Activated B cell treated with CpG ODN at 0.5 μM for 24 hours (primary cell): ENCODE measurements at places on chromosomes 13 and 19. TPM values are rescaled to one million over a fixed set of nuclear protein-coding genes. Genes with fewer than 3 reads are reported as not detected.

- no peaks in the 10 kb centered on the region for H3K4me1 ChIP-seq
- no peaks in the 10 kb centered on the region for H3K27me3 ChIP-seq
- H3K27ac ChIP-seq, result no peak overlapping the region
- H3K4me3 ChIP-seq, result no peak overlapping the region
Observed at GRCh38 chr19:16031872-16032200, 44.5 kb upstream of the TPM4 start.

DNA sequence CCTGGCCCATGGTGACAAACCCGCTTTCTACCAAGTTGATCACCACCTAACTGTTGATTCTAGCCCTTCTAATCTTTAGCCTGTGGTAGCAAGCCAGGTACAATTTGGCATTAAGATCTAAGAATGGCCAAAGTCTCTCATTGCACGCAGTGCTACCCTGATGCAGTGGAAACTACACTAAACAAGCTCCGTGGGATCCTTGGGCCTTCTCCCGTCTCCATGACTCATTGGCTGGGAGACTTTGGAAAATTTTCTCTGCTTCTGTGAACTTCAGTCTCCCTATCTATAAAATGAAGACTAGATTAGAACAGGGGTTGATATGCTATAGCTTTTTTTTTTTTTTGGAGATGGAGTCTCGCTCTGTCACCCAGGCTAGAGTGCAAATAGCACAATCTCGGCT lies 223.0 kb downstream of the TSHZ3 start:
- H3K4me1 ChIP-seq, result no peaks in the 10 kb centered on the region

GRCh38 chr13:111990362-111990761 lies 76.6 kb upstream of the SOX1 start:
- H3K4me1 ChIP-seq, result no peaks in the 10 kb centered on the region
- no peak overlapping the region for H3K27ac ChIP-seq
- H3K27me3 ChIP-seq, result no peaks in the 10 kb centered on the region

DNA sequence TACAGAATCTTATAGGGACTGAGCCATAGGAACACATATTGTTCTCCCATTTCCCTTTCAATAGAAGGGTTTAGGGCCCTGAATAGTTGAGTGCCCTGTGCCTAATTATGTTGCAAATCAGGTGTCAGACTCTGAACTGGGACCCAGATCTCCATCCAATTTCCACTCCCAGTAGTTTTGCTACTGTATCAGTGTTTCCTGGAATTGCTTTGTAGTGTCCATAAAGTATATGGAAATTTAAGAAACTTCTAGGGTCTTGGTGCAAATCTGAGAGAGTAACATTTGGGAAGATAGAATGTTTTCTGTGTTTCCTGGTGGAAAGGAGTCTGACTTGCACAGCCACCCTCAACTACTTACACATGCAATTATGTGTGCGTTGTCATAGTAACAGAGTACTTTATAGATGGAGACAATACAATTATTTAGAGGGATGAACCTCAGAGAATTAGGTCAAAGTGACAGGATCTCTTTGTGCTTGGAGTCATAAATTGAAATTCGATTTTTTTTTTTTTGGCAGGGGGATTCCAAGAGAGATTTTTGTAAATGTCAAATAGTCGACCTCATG lies 646 bp upstream of the SLC10A2 start:
- peaks cover 12% of the 10 kb centered on the region for H3K4me1 ChIP-seq
- DNase-seq, result no peak
- no peak overlapping the region for H3K4me3 ChIP-seq
- H3K36me3 ChIP-seq, result no peaks in the 10 kb centered on the region

The KIR2DL4 gene
- not detected in 2 replicates for total RNA-seq

The RUBCNL gene
- total RNA-seq, result 133 and 168 TPM in 2 replicates

The CERS1 gene
- not detected in 2 replicates for total RNA-seq

The NTF4 gene
- total RNA-seq, result not detected in 2 replicates

The ITGBL1 gene
- not detected in 2 replicates for total RNA-seq

- DNase-seq, result no peak
- no peak overlapping the region for H3K27ac ChIP-seq
- no peaks in the 10 kb centered on the region for H3K27me3 ChIP-seq
- H3K36me3 ChIP-seq, result no peaks in the 10 kb centered on the region
- H3K4me1 ChIP-seq, result no peaks in the 10 kb centered on the region
Observed at GRCh38 chr13:82634946-82635345, 1247.3 kb downstream of the SLITRK1 start.

DNA sequence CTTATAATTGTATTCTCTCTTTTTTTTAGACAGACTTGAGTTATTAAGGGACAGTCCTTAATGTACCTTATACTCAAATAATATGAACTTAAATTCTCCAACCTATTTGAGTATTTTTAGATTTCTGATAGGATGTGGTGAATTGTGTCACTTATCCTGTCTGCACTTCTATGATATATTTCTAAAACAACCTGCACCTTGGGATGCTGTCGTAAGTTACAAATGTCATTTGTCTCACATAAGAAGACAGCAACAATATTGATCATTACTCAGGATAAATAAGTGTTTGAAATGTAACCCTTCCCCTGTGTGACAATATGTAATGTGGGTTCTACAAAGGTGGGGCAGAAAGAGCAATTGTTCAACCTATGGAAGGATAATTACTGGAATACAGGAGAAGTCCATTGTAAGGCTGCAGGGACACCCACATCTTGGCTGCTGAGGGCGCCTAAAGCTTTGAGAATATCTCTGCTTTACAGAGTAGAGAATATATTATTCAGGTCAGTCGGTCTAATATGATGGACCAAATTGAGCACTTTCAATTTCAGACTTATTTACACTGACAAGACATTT lies 236.9 kb upstream of the PRR20A start:
- H3K27me3 ChIP-seq, result no peaks in the 10 kb centered on the region
- H3K4me3 ChIP-seq, result no peak overlapping the region
- no peaks in the 10 kb centered on the region for H3K4me1 ChIP-seq
- H3K27ac ChIP-seq, result no peak overlapping the region

- DNase-seq, result no peak
- no peak overlapping the region for H3K27ac ChIP-seq
- H3K36me3 ChIP-seq, result peaks cover 85% of the 10 kb centered on the region
- no peaks in the 10 kb centered on the region for H3K27me3 ChIP-seq
- H3K4me1 ChIP-seq, result peaks cover 3% of the 10 kb centered on the region
- H3K4me3 ChIP-seq, result no peak overlapping the region
Observed at GRCh38 chr13:111303559-111303958, 16.9 kb upstream of the TEX29 start.

GRCh38 chr13:62387647-62388046 lies 972.0 kb upstream of the PCDH20 start:
- no peak overlapping the region for H3K4me3 ChIP-seq
- no peak for DNase-seq
- H3K27me3 ChIP-seq, result no peaks in the 10 kb centered on the region
- no peak overlapping the region for H3K27ac ChIP-seq
- no peaks in the 10 kb centered on the region for H3K36me3 ChIP-seq

GRCh38 chr19:47821460-47822020 lies at the start of gene CRX:
TSS of gene CRX (plus strand) at chr19:47821937. CDS start at chr19:47834444, 12,507 bp downstream.
- H3K36me3 ChIP-seq, result no peaks in the 10 kb centered on the region
- H3K27ac ChIP-seq, result no peak within 1 kb of the TSS
- H3K27me3 ChIP-seq, result peaks cover 43% of the 10 kb centered on the region
- H3K4me1 ChIP-seq, result peaks cover 5% of the 10 kb centered on the region
- no peak within 1 kb of the TSS for H3K4me3 ChIP-seq
- no peak for DNase-seq
